ENCODE measurements at places on chromosomes 7 and 10. TPM values are rescaled to one million over a fixed set of nuclear protein-coding genes. Genes with fewer than 3 reads are reported as not detected.

- no peak for DNase-seq
These were observed 172.3 kb downstream of the C1GALT1 start for GRCh38 chr7:7354674-7355073.

DNA sequence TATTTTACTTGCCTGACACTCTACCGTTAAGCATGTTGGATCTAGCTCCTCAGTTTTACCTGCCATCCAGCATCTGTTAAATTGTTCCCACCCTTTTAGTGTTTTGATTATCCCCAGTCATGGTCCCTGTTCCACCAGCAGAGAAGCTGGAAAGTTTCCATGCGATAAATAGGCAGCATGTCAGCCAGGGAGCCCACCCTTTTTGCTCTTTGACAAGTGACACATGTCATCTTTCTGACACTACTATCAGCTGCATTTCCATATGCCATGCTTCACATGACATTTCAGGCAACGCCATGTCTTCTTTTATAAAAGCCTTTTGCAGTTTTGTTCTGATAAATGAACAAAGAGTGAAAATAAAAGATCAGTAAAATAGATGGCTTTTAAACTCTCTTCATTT, 310.8 kb downstream of the MAGI2 start:
- DNase-seq, result no peak

GRCh38 chr7:157394246-157395191, 57.7 kb downstream of the DNAJB6 start:
- DNase-seq, result no peak

Gene SOSTDC1
- total RNA-seq, result 0.25 TPM

GRCh38 chr7:47181746-47182361, 400.1 kb downstream of the TNS3 start:
- no peak for DNase-seq

DNA sequence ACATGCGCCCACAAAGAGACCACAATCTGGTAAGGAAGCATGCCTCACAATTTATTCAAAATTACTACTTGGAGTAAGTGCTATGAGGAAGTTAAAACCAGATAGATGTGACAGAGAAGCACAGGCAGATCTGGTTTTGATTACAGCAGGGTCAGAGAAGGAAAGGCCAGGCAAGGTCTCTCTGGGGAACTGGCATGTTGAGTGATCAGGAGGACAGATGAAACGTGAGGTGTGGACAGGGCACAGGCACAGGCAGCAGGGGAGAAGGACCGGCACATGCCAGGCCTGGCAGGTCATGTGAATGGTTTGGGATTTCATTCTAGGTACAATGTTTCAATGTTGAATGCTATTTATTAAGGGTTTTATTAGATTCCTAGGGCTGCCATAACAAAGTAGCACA, 51.6 kb downstream of the GPAM start:
- DNase-seq, result no peak

- peak; percentile 77 for DNase-seq
These were observed at the start of gene SAMD9 for GRCh38 chr7:93117852-93118530. SAMD9 (minus strand) TSS chr7:93117979; CDS start chr7:93106097, 11,882 bp downstream.

Gene PVRIG
- total RNA-seq, result not detected

Gene SRRM3
- total RNA-seq, result 0.24 TPM

Gene CYP3A7
- not detected for total RNA-seq

Gene SEMA3E
- total RNA-seq, result 0.18 TPM

GRCh38 chr7:17130281-17131059, 168.0 kb upstream of the AHR start:
- no peak for DNase-seq

GRCh38 chr7:85160223-85160622, 26.6 kb downstream of the SEMA3D start:
- no peak for DNase-seq

DNA sequence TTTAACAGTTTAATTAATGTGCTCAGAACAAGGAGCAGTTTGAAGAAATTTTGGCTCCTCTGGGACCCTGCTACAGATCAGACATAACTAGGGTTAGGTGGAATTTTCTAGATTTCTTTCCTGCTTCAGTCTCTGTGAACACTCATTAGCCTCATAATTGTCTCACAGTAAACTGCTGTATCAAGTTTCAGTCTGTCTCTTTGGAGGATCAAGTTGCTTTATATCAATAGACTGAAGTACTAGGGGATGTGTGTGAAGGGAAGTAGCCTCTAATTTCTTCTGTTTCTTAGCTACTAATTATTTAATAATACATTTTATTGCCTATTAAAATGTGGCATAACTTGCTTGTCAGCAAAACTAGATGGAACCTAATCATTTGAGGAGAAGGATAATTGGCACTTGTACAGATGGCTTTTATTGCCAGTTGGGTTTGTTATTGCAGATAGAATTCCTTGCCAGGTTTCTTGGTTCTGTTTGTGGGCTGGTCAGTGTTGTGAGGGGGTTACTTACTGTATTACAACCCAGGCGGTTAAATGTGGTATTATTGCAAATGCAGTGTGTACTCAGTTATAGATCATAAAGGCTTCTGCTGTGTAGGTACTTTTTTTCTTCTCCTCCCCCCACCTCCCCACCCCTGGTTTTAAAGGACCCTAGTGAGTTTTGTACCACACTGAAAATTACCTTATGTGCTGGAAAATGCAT, 758.0 kb downstream of the AUTS2 start:
- no peak for DNase-seq

Gene PRLHR
- total RNA-seq, result not detected

Gene GNAT3
- total RNA-seq, result not detected

Gene ASAH2
- 1.9 TPM for total RNA-seq

GRCh38 chr7:107162475-107162874, 6.3 kb upstream of the HBP1 start:
- no peak for DNase-seq

- peak; percentile 76 for DNase-seq
These were observed 95.1 kb upstream of the DIP2C start for GRCh38 chr10:784403-785088.

GRCh38 chr10:26524161-26524896, 86.2 kb downstream of the APBB1IP start:
- DNase-seq, result no peak

Gene SSC4D
- 0.34 TPM for total RNA-seq

Gene SUGCT
- 17.1 TPM for total RNA-seq

GRCh38 chr10:70598857-70599295, 3.7 kb downstream of the PRF1 start:
- no peak for DNase-seq

Gene SVIL
- total RNA-seq, result 429 TPM

DNA sequence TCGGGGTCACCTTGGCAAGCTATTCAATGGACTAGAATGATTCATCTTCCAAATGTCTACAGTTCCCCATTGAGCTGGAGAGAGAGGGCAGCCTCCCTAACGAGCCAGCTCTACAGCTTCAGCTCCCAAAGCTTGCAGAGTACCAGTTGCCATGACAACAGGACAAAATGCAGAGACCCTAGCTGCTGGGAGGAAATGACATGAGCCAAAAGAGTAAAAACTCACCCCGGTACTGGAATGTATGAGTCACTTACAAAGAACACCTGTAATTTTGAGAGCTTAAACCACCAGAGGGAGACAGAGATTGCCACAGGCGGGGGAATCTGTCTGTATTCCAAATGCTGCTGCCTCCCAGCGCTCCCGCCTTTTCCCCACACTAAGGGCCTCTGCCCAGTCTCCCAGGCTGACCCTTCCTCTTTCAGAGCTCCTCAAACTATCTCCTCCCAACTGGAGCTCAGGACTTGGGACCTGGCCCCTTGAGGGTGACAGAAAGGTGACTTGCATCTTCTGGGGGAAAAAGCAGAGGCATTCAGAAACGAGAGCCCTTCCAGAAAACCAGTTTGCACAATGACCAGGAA, 95.5 kb downstream of the CUL2 start:
- peak; percentile 50 for DNase-seq

DNA sequence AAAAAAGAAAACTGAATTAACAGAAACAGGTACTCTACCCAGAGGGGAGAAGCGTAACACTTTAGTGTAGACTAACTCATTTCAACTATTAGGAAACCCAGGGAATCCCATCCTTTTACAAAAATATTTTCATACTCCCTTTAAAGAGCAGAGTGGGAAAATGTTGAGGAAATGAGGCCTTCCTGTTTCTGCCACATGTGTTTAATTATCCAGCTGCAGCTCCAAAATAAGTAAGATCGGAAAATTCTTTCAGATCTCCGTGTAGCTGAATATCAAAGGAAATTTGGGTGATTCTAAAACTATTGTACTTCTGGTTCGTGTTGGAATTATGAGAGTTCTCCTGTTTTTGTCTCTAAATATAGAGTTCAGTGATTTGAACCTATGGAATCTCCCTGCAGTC, 58.0 kb upstream of the CAV2 start:
- peak; percentile 58 for DNase-seq

DNA sequence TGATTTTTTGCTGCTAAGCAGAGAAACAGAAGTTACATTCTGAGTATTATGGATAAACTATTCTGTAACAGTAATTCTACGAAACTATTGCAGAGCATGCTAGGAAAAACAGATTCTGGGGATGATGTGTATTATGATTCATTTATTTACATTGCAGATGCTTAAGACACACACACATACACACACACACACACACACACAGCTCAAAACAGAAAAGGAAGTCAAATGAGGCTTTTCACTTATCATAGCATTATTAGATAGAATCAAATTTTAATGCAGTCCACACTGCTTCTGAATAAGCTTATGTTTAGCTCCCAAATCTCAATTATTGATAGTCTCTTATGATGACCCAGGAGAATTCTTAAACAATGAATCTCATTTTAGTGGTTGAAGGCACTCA, 307.2 kb downstream of the HGF start:
- peak; percentile 16 for DNase-seq

Data from SJSA1 (cell line).